ENCODE measurements at places on chromosomes 12 and 14.
A peak's percentile ranks its signal among the peaks of the same experiment; 100 is the strongest.

DNA sequence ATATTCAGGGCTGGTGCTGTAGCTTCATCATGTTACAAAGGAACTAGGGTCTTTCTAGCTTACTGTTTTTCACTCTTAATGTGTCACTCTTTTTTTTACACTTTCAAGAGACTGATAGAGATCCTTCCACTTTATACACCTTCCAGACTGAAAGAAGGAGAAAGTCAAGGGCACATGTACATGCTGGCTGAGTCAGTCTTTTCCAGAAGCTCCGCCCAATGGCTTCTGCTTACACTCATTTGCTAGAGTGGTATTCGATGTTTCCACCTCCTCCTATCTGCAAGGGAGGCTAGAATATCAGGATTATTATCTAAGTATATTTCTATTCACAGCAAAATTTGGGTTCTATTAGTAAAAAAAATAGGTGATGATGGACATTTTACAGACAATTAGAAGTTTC, 325.8 kb upstream of the OR4E1 start:
- no peak for DNase-seq

DNA sequence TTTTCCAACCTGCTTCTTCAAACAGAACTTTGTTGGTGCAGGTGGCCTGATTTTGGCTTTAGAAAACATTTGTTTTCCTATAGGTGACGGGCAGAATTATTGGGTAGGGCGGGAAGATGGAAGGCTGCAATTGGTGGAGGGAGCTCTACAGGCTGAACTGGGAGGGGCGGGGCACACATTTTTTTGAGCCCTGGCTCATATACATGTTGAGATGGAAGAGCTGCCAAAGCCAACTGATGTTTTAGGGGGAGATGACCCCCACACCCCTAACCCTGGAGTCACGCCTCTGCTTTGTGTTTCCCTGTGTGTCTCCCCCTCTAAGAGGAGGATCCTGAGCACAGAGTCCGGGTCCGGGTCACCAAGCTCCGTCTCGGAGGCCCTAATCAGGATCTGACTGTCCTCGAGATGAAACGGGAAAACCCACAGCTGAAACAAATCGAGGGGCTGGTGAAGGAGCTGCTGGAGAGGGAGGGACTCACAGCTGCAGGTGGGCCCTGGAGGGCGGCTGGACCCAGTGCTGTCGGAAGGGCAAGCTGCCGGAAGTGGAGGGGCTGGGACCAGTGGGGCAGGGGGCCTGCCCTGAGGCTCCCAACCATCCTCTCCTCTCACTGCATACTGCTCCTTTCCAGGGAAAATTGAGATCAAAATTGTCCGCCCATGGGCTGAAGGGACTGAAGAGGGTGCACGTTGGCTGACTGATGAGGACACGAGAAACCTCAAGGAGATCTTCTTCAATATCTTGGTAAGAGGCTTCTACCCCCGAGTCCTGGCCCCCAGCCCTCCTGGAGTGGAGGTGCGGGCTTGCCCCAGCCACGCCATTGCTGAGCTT, 18.6 kb downstream of the AGAP2 start:
- DNase-seq, result no peak

GRCh38 chr14:104826861-104827176, 25.9 kb downstream of the ZBTB42 start:
- no peak for DNase-seq

- DNase-seq, result no peak
Observed at GRCh38 chr14:39880965-39881364, 448.7 kb upstream of the FBXO33 start.

GRCh38 chr14:92984896-92985295, 61.9 kb downstream of the CHGA start:
- DNase-seq, result no peak

DNA sequence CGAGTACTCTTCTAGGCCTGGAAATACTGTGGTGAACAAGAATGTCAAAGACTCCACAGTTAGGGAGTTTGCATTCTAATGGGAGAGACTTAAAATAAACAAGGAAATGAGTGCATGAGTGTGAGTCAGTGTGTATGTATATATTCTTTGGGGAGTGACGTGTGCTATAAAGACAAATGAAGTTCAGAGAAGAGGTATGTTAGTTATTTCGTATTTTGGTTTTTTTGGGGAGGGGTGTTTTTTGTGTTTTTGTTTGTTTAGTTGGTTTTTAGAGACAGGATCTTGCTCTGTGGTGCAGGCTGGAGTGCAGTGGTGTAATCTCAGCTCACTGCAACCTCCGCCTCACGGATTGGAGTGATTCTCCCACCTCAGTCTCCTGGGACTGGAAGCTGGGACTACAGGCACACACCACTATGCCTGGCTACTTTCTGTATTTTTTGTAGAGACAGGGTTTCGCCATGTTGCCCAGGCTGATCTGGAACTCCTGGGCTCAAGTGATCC, 74.3 kb downstream of the SRGAP1 start:
- DNase-seq, result no peak

GRCh38 chr12:75944097-75944904, 87.3 kb downstream of the PHLDA1 start:
- peak; percentile 24 for DNase-seq

DNA sequence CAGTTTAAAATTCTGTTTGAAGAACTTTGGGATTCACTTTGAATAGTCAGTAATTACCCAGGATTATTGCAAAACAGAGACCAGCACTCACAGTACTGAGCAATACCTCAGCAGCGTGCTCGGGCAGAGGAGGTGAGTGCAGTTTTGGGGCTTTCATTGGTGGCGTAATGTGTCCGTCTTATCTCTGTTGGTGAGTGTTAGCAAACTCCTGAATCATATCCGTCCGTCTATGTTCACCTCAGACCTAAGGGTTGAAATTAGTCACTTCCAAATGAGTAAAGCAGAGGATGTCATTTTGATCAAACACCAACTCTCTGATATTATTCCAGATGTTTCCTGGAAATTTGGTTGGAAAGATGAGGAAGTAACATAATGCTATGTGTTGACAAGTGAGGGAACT, 82.8 kb downstream of the BORCS5 start:
- DNase-seq, result peak; percentile 35

DNA sequence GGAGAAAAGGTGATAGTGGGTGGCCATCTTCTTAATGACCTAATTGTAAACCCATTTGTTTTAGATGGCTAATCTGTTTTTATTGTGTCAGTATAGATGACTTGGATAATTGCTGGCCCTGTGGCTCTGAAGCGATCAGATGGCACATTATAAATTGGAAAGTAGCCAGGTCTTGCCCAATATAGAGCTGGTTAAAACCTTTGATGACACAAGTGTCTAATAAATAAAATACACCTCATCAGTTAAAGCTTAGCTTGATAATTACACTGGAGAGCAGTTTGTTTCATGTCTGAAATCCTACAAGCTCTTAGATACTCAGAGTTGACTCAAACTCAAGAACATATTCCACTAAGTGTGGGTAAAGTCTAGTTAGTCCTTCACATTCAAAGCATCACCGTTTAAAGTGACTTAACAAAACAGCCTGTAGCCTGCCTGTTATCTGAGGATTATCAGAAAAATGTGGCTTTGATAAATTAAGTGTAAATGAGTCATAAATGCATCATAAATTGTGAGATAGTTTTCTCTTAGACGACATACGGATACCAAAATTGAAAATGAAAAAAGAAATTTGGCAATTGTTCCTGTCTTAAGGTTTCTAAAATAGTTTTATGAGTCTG, 280.9 kb downstream of the LRIG3 start:
- DNase-seq, result no peak

- no peak for DNase-seq
Observed at GRCh38 chr14:89304972-89305703, 111.9 kb downstream of the FOXN3 start.

DNA sequence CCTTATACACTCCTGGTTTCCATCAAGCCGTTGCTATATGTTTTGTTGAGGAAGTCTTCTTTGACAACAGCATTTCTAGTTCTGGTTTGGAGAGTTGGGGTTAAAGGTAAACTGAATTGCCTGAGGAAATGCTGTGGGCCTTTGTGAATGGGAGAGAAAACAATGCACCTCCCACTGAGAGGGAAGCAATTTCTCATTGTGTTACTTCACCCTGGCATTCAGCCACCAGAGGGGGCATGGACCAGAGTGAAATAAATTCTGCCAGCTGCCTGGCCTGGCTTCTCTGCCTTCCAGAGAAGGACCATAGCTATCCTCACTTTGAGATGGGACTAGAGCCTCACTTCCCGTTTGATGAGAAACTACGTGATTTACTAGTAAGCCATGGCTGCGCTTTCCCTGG, 475.3 kb downstream of the EGLN3 start:
- DNase-seq, result no peak

DNA sequence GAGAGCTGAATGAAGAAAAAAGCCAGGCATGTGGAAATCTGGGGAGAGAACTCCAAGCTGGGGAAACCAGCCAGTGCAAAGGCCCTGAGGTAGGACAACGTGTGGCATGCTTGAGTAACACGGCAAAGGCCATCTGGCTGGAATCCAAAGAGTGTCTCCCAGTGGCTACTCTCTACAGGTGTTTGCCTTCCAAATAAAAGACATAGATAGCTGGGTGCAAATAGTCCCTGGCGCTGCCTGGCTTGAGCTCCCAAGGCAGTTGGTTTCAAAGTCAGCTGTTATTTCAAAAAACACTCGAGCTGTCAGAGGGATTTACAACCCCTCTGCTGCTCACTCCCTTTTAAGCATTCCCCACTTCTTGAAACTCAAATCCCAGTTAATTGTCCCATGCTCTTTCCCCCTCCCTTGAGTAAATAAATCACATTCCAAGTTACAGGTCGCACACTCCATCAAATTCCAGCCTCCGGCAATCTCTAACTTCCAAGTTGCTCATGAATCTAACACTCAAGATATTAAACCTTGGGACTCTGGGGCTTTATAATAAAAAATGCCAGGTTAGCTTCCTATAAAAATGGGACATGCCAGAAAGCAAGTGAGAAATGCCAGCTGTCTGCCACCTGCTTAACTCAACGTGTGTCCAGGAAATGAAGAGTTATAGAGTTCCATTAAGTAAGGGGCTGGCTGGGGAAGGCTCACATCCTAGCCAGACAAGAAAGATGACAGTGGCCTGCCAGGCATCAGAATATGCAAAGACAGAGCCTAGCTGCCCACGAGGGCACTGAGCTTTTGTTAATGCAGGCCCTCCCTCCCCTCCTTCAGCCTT, 133.6 kb upstream of the NOS1 start:
- DNase-seq, result no peak

GRCh38 chr12:85971800-85972199, 97.7 kb downstream of the NTS start:
- DNase-seq, result no peak

GRCh38 chr12:98909746-98910145, 264.7 kb downstream of the APAF1 start:
- no peak for DNase-seq

DNA sequence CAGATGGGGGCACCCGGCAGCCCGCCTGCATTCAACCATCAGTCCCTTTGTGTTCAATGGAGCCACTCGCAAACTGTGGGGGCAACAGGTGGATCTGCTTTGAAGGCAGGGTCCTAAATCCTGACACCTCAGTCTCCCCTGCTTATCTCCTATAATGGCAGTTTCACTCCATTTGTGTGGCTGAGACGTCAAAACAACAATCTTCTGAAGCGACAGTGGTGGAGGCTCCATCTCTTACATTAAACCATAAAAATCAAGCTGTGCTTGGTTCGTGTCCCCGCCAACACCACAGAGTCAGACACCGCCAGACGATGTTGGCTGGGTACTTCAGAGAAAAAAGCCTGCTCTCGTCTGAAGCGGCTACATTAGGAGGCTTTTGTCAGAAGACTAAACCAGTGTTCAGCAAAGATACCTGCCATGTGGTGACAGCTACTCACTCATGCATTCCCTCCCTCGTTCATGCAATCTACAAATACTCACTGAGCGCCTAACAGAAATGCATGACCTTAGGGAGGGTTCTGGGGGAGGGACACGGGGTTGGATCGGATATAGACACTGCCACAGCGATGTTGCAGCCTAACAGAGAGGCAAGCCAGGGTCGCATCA, 253.9 kb downstream of the FOXN3 start:
- no peak for DNase-seq

DNA sequence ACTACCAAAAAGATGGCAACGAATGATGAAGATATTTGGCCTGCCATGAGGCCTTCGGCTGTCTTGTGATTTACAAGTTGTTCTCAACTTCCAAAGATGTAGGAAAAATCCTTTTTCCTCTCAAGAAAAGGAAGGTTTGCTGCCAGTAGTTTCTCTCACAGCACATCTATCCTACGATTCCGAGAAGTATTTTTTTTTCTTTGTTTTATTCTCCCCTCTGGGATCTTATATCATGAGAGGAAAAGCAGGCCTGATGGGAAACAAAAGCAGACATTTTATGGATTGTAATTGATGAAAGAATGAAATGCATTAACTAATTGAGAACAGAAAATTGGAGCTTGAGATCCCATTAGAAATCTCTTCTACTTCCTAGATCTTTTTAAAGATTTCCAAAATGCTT, 1197.9 kb upstream of the SEL1L start:
- DNase-seq, result no peak

- DNase-seq, result no peak
Observed at GRCh38 chr12:75478116-75478794, 2.3 kb upstream of the GLIPR1 start.

- DNase-seq, result no peak
Observed at GRCh38 chr12:80867941-80868340, 69.8 kb downstream of the LIN7A start.

DNA sequence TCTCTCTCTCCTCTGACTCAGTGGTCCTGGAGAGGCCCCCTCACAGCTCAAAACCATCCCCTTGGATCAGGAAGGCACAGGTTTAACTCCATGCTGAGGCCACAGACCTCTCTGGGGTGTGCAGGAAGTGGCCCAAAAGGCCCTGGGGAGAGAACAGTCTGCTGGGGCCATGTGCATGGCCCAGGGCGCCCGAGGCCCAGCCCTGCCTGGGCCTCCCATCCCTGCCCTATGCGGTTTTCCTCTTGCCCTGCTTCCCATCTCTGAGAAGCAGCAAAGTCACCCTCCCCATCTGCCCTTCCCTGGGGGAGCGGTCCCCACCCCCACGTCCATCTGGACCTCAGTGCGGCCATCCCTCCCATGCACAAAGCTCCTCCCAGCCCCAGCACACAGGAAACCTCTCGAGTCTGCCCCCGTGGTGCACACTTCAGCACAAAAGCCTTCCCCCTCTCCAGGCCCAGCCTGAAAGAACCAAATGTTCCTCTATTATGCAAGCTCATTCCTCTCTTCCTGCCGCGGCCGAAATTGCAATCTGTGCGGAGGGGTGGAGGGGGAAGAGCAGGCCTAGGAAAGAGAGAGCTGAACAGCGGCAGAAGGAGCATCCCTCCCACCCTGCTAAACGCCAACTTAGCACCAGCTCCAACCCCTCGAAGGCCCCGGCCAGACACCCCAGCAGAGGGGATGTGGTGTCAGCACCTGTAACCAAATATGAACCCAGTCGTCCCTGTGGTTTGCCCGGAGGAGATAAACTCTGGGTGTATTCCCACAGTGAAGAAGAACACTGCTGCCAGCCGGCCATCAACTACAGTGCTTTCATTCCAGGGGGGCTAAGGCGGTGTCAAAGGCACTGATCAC, 108.5 kb downstream of the SCARB1 start:
- DNase-seq, result no peak

GRCh38 chr12:108843187-108843586, 14.2 kb downstream of the SSH1 start:
- DNase-seq, result no peak

GRCh38 chr14:34344318-34344717, 117.7 kb downstream of the SPTSSA start:
- DNase-seq, result no peak

GRCh38 chr12:43723134-43723533, 35.5 kb downstream of the PUS7L start:
- DNase-seq, result no peak
